Activated CD8-positive, alpha-beta memory T cell treated with anti-CD3 and anti-CD28 coated beads for 4 hours (primary cell): ENCODE measurements at places on chromosomes 6 and 20.

DNA sequence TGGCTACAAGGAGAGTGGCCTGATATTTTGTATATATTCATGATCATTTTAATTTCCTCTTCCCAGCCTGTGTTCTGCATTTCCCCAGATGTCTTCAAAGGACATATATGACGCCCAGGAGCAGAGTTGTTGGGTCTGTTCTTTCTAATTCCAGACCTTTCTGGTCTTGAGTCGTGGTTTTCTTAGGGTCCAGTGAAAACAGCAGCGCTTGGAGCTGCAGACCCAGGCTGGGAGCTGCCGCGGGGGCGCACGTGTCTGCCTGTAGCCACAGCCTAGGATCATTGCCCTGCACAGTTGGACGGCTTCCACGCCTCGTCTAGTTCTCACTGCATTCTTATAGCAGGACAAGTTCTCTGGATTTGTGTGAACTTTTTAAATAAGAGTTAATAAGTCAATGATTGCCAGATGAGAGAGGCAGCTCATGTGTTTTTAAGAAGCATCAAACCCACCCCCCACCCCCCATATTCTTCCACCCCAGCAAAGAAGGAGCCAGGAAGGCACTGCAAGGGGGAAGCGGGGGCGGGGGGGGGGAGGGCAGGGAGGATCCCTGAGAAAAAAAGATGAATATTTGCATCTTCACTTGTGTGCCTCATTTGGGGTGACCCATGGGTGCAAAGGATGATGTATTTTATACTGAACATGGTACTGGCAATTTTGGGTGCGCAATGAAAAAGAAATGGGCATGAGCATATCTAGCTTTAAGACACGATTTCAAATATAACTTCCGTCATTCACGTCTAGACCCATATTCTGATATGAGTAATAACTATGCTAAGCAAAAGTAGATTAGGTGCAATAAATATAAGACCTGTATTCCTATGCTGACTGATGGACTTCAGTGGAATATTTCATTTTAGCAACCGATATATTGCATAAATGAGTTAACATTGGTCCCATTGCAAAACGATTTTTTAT is 160.0 kb downstream of the TBXT start:
- no peak for DNase-seq

GRCh38 chr6:119874381-119874780 is 524.8 kb upstream of the MAN1A1 start:
- DNase-seq, result no peak

DNA sequence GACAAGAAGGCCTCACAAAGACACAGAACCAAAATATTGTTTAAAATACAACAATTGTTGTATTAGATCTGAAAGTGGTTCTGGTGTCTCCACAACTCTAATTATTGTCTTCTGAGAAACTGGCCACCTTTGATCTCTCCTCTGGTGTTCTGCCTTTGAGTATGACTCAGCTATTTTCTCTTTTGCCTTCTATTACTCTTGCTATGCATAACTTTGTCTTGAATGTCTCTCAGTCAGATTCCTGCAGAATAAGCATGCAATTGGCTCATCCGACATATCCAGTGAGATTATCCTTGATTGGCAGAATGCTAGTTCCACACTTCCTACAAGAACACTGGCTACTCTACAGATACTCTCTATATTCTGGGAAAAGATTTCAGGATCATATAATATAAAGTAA is 14.3 kb upstream of the EPM2A start:
- DNase-seq, result no peak

GRCh38 chr6:105212587-105212986 is 32.8 kb upstream of the POPDC3 start:
- DNase-seq, result no peak

DNA sequence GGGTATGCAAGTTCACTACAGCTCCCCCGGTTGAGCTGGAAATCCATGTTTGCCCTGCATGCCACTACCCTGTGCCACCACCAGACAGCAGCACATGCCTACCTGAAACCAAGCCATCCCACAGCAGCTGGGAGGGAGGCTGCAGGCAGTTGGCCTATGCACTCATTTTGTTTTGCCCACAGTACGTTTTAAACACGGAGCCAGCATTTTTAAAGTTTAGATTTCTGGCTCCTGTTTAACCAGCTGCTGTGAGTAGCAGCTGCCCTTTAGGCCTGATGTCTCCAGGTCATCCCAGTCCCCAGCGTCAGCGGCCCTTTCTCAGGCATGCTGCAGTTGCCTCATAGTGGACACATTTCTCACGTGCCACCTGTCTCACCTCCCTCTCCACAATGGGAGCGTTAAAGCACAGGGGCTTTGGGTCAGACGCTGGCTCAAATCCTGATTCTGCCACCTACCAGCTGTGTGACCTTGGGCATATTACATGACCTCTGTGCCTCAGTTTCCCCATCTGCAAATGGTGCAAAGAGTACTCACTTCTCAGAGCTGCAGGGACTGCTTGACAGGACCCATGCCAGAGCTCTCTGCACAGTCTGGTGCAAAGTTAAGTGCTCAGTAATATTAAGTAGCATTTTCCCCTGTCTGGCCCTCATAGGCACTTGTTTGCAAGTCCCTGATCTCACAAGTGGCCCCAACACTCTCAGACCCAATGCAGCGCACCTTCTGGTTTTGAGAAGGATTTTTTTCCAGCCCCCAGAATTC is 8.2 kb upstream of the UBE2V1 start:
- DNase-seq, result peak; percentile 39

- no peak for DNase-seq
Observed at GRCh38 chr6:31968326-31968725, 3.6 kb downstream of the DXO start.

GRCh38 chr20:50930139-50930975 is 880 bp downstream of the ADNP start:
- DNase-seq, result no peak

GRCh38 chr6:160992061-160992979 is 751 bp downstream of the MAP3K4 start:
- peak; percentile 14 for DNase-seq

- DNase-seq, result no peak
Observed at GRCh38 chr6:140462453-140463311, 1088.2 kb upstream of the CITED2 start.

GRCh38 chr6:42429836-42430235 is 21.9 kb downstream of the TRERF1 start:
- no peak for DNase-seq

DNA sequence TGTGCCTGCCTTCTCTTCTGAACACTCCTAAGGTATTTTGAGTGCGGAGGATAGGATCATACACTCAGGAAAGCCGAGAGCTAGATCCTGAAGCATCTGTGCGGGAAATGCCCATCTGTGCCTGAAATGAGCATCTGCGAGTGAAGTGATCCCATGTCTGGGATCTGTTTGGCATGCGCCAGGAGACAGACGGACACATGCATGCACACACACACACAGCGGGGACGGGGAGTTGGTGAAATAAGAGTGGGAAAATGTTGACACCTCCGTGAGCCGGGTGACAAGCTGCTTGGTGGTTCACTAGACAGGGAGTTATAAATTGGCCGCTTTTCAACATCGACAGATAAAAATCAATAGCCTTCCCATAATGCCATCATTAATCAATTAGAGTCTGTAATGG is 13.8 kb downstream of the SYNJ2 start:
- no peak for DNase-seq

DNA sequence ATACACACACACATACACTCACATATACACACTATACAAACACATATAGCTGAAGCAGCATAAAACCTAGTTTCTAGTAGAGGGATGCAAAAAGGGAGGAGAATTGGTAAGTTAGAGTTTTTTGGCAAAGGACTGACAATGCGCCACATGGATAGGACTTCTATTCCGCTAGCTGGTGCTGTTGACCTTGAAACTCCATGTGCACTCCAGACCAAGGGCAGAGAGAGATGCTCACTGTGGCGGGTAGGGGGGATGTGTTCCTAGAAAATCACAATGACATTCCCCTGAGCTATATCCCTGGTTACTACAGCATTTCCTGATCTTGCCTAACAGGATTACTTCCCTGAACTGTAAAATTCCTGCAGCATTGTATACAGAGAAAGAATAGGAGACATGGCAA is 19.2 kb downstream of the MICA start:
- DNase-seq, result no peak

- no peak for DNase-seq
Observed at GRCh38 chr20:57800791-57801430, 91.1 kb upstream of the PMEPA1 start.

DNA sequence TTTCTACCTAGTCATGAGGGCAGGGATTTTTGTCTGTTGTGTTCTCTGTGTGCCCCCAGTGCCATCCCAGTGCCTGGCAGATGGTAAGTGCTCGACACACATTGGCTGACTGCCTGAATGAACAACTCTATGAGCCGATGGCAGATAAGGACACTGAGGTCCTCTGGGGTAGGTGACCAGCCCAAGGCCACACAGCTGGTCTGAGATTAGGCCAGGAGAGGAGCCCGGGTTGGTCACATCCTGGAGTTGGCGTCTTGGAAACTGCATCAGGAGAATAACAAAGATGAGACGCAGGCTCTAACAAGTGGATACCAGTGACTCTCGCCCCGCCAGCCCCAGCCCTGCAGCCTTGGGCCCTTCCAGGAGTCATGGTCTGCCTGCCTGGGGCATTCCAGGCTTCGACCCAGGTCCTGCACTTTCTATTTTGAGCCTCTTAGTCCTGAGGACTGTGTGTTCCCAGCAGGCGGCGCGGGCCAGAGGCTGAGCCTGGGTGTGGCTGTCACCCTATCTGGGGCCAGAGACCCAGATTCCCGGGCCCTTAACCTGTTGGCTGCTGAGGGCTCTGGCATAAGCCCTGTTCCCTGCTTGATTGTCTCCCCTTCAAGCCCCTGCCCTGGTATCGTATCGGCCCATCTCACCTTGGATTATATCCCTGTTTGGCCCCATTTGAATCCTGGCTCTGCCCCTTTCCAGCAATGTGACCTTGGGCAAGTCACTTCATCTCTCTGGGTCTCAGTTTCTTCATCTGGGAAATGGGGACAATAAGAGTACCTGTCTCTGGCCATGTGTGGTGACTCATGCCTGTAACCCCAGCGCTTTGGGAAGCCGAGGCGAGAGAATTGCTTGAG is 88.3 kb downstream of the CEBPB start:
- no peak for DNase-seq

DNA sequence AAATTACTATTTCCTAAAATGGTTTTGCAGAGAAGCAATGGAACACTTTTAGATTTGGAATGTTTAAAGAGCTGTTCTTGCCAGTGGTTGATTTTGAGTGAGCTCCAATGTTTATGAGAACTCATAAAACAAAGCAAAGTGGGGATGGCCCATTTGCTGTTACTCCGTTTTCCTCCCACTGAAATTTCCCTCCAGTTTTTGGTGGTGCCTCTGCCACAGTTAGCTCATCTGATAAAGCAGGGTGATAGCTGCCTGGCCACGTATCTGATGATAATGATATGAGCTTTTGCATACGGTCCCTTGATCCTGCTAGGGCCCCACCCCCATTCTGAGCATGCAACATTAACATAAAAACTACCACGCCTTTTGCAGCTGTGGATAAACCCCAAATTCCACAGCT is 10.4 kb downstream of the CD83 start:
- no peak for DNase-seq

DNA sequence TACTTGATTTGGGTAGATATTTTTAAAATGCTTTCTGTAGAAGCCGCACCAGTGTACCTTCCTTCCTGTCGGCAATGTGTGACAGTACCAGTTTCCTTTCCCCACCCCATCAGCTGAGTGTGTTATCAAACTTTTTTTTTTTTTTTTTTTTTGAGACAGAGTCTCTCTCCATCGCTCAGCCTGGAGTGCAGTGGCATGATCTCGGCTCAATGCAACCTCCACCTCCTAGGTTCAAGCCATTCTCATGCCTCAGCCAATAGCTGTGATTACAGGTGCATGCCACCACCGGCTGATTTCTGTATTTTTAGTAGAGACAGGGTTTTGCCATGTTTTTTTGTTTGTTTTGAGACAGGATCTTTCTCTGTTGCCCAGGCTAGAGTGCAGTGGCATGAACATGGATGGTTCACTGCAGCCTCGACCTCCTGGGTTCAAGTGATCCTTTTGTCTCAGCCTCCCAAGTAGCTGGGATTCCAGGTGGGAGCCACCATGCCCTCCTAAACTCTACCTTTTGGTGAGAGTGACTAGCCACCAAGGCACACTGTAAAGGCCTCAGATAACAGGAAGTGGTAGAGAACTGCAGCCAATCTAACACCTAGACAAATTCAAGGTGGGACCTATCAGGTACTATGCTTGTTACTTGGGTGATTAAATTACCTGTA is 26.5 kb upstream of the ZBTB22 start:
- DNase-seq, result no peak

GRCh38 chr6:71478834-71479541 is 190.4 kb downstream of the OGFRL1 start:
- no peak for DNase-seq

- no peak for DNase-seq
Observed at GRCh38 chr20:10368702-10369041, 65.3 kb downstream of the MKKS start.
